Liver (tissue), 10 donors: ENCODE measurements at places on chromosomes 5 and 9. TPM values are rescaled to one million over a fixed set of nuclear protein-coding genes. Genes with fewer than 3 reads are reported as not detected.

GRCh38 chr5:116897291-116897690, 322.7 kb upstream of the SEMA6A start:
- DNase-seq, result no peak
- no peaks in the 10 kb centered on the region for H3K36me3 ChIP-seq
- no peaks in the 10 kb centered on the region for H3K4me1 ChIP-seq

DNA sequence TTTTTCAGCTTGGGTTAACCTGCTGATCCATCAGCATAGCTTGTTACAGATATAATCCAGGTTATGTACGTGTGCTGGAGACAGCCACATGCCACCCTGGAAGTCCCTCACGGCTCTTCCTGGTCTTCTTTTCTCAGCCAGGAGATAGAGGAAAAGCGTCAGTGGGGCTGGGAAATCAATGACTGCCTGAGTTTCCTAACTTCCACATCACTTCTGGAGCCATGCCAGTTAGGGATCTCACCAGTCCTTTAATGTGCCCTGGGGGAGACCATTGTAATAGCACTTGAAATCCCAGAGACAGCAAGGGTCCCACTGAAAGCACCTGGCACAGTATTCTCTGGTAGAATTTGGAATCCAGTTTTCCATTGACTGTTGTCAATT, 29.2 kb downstream of the ANXA2R start:
- no peak for DNase-seq
- H3K27me3 ChIP-seq, result peaks cover 18% of the 10 kb centered on the region
- no peak overlapping the region for H3K27ac ChIP-seq
- no peaks in the 10 kb centered on the region for H3K36me3 ChIP-seq
- H3K4me3 ChIP-seq, result no peak overlapping the region

GRCh38 chr9:101028346-101029314, at the start of gene PLPPR1:
Gene PLPPR1, plus strand, starts transcription at chr9:101028727.
- H3K4me1 ChIP-seq, result peaks cover 4% of the 10 kb centered on the region
- no peaks in the 10 kb centered on the region for H3K27me3 ChIP-seq

DNA sequence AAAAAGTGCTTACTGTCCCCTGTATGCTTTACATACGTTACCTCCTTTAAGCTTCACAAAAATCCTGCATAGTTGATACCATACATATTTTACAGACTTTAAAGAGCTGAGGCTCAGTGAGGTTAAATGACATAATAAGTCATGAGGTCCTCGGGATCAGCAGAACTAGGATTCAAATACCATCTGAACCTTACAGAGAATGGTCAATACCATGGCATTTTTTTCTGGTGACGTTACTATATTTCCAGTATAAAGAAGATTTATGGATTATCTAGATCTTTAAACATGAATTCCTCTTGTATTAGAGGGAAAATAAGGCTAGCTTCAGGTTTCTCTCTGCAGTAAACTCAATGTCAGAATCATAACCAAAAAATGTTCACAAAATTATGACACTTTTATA, 153.7 kb upstream of the GPR151 start:
- no peak overlapping the region for H3K27ac ChIP-seq
- H3K4me1 ChIP-seq, result no peaks in the 10 kb centered on the region
- no peaks in the 10 kb centered on the region for H3K36me3 ChIP-seq
- no peak for DNase-seq
- no peak overlapping the region for H3K4me3 ChIP-seq

DNA sequence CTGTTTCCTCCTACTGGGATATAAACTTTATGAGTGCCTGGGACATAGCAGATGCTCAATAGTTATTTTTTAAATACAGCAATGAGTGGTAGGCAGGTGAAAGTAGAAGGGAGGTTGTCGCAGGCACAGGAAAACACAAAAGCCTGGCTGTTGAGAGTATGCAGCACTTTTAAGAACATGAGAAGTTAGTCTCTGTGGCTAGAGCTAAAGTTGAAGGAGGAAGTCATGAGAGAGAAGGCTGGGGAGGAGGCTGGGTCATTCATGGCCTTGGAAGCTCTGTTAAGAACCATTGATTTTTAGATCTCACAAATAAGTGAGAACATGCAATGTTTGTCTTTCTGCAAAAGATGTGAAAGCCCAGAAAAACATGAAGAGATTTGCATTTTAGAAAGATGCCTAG, 126.7 kb downstream of the PRKACG start:
- no peaks in the 10 kb centered on the region for H3K27me3 ChIP-seq
- H3K27ac ChIP-seq, result no peak overlapping the region
- H3K4me3 ChIP-seq, result no peak overlapping the region
- no peak for DNase-seq
- no peaks in the 10 kb centered on the region for H3K4me1 ChIP-seq

- no peak overlapping the region for H3K27ac ChIP-seq
- no peaks in the 10 kb centered on the region for H3K4me1 ChIP-seq
- H3K4me3 ChIP-seq, result no peak overlapping the region
- no peak for DNase-seq
- H3K27me3 ChIP-seq, result peaks cover 3% of the 10 kb centered on the region
Observed at GRCh38 chr5:36494841-36495601, 111.4 kb upstream of the SLC1A3 start.

Gene LMNB1
- 45.7 TPM for total RNA-seq

Gene CORO2A
- total RNA-seq, result 1.3 TPM
